ENCODE measurements at places on chromosomes 6 and 20. TPM values are rescaled to one million over a fixed set of nuclear protein-coding genes. Genes with fewer than 3 reads are reported as not detected.

GRCh38 chr6:127520066-127520465 lies 931 bp upstream of the MTCL3 start:
- H3K36me3 ChIP-seq = no peaks in the 10 kb centered on the region
- no peak overlapping the region for H3K4me3 ChIP-seq
- H3K4me1 ChIP-seq = no peaks in the 10 kb centered on the region
- H3K27ac ChIP-seq = no peak overlapping the region
- no peaks in the 10 kb centered on the region for H3K27me3 ChIP-seq

ESR1 gene
- 0.13 TPM for polyA plus RNA-seq

DNA sequence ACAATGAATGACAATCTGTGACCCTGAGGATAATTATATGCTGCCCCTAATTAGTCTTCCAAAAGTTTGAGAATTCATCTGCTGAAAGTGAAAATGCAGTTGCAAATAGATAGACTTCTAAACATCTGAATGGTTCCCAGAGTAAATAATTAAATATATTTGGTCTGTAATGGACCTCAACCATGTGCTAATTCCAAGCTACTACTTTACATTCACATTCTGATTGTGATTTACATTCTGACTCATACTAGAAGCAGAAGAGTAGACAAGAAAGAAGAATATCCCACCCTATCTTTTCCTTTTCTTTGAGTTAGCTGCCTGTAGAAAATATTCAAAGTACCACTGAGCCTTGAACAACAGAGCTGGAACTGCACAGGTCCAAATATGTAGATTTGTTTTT lies 80.8 kb downstream of the PTPRK start:
- H3K4me3 ChIP-seq = no peak overlapping the region
- H3K27ac ChIP-seq = no peak overlapping the region
- no peaks in the 10 kb centered on the region for H3K4me1 ChIP-seq
- H3K36me3 ChIP-seq = no peaks in the 10 kb centered on the region
- DNase-seq = no peak

HSPA1L gene
- polyA plus RNA-seq = 1.3 TPM

Data from aorta (tissue), 5 donors.